Mammary epithelial cell (primary cell): ENCODE measurements at places on chromosomes 13 and 19. TPM values are rescaled to one million over a fixed set of nuclear protein-coding genes. Genes with fewer than 3 reads are reported as not detected.
A peak's percentile ranks its signal among the peaks of the same experiment; 100 is the strongest.

The POMP gene
- 63.2 TPM for polyA plus RNA-seq

DNA sequence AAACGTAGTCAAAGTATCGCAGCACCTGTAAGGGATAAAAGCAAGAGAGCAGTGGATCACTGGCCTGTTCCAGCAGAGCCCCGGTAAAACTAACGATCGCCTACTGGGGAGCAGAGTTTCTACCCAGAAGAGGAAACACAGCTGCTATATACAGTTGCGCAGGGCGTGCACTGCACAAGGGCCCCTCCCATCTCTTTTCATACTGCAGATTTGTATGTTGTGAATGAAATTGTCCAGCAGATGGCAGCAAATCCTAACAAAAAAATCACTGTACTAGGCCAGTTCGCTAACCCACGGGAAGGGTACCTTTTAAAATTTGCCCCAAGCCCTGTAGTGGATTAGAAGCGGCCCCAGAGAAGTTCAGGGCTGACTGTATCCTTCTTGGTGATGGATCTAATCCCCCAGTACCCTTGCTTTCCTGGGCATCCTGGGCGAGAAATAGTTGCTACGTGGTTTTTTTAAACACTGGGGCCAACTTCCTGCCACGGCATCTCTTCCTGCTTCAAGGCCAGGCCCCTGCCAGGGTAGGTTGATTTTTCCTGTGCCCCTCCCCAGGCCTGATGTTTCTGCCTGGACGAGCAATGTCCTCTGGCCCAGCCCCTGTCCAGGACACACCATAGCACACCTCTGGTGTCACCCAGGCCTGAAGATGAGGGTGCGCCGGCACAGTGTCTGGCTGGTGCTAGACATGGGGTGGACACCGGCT lies 127.0 kb downstream of the IER2 start:
- DNase-seq = peak; percentile 63

The CFAP97D2 gene
- not detected for polyA plus RNA-seq

DNA sequence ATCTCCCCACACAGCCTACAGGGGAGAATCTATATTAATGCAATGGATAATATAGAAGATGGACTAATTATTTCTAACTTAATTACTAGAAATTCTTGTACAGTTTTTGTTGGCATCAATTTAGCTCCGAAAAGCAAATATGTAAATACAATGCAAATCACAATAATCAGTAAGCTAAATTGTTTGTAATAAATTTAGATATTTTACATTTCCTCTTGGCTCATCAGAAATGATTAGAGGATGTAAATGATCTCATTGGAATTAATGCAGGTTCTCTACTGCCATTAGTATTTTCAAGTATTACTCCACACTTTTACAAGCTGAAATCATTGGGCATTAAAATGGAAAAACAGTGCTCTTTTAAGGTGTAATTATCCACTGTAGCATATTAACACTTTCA lies 741.8 kb upstream of the MIR17HG start:
- DNase-seq = no peak

- DNase-seq = no peak
These were observed 68.8 kb upstream of the ZNF599 start for GRCh38 chr19:34841780-34842179.

DNA sequence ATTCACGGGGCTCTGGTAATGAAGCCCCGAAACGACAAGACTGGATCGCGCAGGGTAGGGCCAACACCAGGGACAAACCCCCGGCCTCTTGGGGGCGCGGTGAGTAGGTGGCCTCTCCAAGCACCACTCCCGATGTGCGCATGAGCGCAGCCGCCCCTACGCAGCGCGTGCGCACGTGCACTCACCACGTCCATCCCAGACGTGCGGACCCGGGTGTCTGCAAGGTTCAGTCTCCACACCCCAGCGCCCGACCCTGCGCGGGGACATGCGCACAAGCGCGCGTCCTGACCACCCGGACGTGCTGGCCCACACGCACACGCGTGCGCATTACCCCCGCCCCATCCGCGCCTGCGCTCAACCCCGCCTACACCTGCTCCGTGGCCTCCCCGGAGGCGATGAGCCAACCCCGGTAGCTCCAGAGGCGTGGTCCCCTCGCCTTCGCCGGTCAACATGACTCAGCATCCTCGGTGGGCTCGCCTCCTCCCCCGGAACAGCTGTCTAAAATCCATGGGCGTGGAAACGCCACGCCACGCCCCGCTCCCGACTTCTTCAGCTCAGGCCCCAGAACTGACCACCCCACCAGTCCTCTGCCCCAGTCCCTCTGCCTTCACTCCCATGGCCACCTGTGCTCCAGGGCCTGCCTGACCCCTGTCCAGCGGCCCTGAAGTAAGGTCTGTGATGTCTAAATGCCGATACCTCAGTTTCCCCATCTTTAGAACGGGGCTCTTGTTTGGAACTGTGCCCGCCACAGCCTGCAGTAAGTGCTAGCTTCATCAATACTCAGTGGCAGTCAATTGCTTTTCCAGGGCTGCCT lies 5.6 kb upstream of the GPI start:
- DNase-seq = peak; percentile 97

DNA sequence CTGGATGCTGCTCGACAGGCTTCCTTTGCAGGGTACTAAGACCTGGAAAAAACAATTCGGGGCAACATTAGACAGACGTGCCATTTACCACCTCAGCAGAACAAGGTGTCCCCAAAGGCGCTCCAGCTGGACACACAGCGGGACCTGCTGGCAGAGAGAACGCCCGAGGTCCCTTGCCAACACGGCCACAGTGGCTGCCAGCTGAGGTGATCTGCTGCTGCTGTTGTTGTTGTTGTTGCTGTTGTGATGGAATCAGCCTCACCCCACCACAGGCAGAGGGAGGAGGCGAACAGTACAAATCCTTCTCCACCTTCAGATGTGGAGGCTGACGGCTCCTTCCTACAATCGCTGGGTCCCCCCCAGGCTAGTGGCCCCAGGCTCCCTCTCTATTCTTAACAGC lies 25.2 kb downstream of the ANKRD27 start:
- no peak for DNase-seq

The SLC15A1 gene
- polyA plus RNA-seq = 0.03 TPM

DNA sequence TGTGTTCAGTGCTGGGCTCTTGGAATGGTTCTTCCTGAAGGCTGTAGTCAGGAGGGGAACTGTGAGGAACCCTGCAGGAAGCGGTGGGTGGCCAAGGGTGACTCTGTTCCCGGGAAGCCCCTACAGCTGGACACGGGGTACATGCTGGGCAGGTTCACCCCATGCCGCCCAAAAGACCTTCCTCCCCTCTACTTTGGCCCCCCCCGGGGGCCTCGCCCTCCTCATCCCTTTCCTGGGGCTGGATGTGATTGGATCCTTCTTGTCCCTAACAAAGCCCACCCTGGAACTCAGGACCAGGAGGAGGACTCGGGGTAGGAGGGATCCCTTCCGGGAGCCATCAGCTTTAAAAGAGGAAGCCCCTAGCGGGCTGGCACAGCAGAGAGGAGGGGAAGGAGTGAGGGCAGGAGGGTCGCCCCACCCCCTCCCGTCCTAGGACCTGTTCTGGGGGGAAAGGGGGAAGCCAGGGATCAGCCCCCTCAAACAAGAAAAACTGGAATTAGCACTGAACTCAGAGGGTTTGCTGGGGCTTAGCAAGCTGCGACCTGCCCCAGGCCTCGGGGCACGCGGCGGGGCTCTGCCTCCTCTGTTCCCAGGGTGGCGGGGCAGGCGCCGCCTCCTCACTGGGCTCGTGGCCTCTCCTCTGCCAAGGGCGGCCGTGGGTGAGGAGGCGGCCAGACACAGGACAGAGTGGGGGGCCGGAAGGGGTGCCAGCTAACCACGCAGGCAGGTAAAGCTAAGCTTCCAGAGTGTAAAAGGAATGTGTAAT lies 4.0 kb downstream of the CEBPA start:
- peak; percentile 80 for DNase-seq

DNA sequence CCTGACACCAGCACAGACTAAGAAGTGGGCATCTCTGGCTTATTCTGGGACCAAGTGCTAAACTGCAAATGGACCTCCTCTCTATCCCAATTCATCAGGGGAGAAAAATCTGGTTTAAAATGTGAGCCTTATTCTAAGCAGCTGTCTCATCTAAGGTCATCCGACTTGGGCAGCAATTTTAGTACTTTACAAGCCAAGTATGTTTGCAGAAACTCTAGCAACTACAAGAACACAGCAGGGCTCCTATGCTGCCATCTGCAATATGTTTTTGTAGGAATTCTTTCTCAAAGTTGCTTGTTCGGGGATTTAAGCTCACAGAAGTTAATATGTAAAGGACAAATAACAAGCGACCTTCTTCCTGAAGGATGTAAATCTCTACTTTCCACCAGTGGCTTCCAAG lies 113.1 kb downstream of the FOXO1 start:
- no peak for DNase-seq

The ATP4B gene
- polyA plus RNA-seq = not detected

GRCh38 chr19:45781214-45782161 lies 802 bp downstream of the DMPK start:
- peak; percentile 66 for DNase-seq

DNA sequence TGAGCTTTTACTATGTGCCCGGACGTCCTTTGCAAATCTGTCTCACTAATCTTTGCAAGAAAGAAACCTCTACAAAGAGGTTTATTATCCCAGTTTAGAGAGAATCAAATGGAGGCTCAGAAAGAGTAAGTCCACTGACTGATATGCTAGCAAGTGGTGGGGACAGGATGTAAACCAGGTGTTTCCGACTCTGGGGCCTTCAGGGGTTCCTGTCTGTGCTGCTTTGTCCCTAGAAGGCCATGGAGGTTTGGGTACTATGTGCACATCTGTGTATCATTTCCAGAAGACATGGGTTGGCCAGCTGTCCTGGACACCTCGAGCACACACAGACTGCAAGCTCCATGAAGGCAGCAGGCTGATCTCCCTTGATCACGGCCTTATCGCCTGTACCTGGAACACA lies 1.2 kb upstream of the KPTN start:
- no peak for DNase-seq

- DNase-seq = peak; percentile 93
These were observed 19.2 kb downstream of the KLK5 start for GRCh38 chr19:50933640-50934039.

DNA sequence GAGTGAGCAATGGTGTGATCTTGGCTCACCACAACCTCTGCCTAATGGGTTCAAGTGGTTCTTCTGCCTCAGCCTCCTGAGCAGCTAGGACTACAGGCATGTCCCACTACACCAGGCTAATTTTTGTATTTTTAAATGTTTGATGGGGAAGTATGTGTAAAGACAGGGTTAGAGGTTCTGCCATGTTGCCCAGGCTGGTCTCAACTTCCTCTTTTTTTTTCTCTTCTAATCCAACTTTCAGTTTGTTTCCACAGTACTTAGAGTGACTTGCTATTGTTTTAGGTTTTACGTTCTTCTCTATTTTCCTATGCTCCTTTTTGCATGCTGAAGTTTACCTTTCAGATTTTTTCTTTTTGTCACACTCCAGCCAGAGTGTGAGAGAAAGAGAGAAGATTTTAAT lies 1433.0 kb downstream of the UQCRFS1 start:
- no peak for DNase-seq

DNA sequence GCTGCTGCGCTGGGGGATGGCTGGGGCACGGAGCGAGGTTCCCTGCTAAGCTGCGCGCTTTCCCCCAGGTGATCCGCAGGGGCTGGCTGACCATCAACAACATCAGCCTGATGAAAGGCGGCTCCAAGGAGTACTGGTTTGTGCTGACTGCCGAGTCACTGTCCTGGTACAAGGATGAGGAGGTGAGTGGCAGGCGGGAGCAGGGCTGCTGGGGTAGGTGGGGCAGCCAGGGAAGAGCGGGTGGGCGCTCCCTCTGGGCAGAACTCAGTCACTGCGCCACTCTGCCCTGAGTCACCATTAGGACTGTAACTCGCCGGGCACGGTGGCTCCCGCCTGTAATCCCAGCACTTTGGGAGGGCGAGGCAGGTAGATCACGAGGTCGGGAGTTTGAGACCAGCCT lies 23.8 kb downstream of the TMED1 start:
- no peak for DNase-seq

DNA sequence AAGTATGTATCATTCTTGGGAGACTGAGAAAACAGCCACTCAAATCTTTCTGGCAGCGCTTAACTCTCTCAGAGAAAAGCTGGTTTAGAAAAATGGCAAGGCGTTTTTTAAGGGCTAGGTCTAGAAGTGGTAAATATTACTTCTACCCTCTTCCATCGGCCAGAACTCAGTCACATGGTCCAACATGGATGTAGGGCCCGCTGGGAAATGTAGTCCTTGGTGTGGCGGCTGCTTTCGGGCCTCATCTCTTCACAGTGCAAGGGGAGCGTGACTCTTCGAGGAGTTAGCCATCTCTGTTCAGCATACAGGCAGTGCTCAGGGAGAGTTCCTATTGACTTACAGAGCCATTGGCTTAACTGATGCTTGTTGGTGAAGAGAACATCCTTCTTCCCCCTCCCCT lies 6.3 kb downstream of the VSTM2B start:
- DNase-seq = no peak

GRCh38 chr13:80548915-80549314 lies 208.0 kb upstream of the SPRY2 start:
- DNase-seq = no peak

The CRTC1 gene
- 2.2 TPM for polyA plus RNA-seq

DNA sequence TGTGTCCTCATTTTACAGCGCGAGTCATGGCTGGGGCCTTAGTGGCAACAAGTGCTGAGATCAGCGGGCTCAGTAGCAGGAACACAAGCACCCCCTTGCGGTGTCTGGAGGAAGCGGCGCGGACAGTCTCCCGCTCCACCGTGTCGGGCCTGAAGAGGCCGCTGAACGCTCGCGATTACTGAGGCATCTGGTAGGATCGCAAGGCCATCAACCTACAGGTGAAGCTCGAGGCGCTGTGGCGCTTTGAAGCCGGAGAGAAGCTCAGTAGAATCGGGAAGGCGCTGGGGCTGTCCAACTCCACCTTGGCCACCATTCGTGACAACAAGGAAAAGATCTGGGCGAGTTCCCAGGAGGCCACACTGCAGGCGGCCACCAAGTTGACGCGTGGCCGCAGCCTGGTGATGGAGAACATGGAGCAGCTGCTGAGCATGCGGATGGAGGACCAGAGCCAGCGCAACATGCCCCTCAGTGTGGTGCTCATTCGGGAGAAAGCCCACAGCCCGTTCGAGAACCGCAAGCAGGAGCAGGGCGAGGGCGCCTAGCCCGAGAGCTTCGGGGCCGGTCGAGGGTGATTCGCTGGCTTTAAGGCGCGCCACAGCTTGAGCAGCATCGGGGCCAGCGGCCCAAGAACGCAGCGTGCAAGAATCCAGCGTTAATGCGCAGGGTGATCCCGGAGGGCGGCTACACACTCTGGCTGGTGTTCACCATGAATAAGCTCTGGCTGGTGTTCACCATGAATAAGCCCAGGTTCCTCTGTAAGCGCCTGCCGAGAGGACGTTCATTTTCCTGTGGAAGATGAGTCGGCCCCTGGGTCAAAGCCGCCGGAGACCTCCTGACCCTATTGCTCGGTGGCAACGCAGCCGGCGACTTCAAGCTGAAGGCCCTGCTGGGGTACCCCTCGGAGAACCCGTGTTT lies 8.3 kb upstream of the MZF1 start:
- peak; percentile 72 for DNase-seq

The SIGLEC12 gene
- not detected for polyA plus RNA-seq

GRCh38 chr19:8251025-8251472 lies 41.9 kb downstream of the CERS4 start:
- peak; percentile 35 for DNase-seq

The KCNRG gene
- polyA plus RNA-seq = 0.70 TPM

The ZNF792 gene
- polyA plus RNA-seq = 1.6 TPM

DNA sequence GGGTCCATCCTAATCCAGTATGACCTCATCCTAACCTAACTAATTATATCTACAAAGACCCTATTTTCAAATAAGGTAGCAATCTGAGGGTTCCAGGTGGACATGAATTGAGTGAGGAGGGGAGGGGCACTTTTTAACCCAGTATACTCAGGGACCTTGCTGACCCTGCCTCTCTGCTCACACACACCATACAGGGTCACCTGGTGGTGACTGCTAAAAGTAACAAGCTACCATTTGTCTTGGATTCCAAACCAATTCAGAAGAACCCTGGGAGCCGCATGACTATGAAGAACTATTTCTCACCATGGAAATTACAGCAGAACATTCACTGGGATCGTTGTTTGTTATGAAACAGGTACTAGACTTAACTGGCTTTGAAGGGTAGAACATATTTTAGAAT lies 151.9 kb downstream of the LACC1 start:
- DNase-seq = no peak
